Substantia nigra (tissue), 51 donors: ENCODE measurements at places on chromosomes 16 and 17.

DNA sequence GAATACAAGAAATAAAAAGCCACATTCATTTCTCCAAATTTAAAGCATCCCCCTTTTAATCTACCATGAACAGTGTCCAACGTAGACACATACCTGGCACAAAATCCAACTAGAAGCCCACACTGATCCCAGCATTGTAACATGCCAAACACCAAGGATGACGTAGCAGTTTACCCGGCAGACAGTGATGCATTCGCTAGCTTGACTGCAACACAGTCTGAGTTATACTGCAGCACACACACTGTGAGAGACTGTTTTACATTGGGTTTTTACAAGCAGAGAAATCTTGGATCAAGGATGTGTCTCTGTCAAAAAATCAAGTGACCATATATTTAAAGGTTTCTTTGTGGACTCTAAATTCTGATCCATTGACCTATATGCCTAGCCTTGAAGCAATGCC is 74.5 kb upstream of the C17orf78 start:
- no peak for DNase-seq

- no peak for DNase-seq
These were observed at the start of gene RAC3 for GRCh38 chr17:82031303-82031884. RAC3 (plus strand) TSS chr17:82031678; CDS start chr17:82031762, 84 bp downstream.

GRCh38 chr16:25709213-25709612 is 17.5 kb downstream of the HS3ST4 start:
- DNase-seq, result no peak

DNA sequence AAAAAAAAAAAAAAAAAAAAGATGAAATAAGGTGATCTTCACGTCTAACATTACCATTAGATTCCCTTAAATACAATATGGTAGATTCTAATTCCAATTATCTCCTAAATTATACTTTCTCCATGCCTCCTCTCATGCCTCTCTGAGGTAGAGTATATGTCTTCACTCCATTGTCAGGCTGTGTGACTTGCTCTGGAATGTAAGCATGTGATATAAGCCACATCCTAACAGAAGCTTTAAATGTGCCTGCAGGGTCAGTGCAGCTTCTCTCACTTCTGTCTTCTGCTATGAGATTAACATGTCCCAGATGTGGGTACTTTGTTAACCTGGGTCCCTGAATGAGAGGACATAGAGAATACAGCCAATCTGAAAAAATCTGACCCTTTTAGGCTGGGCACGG is 32.6 kb downstream of the MED13 start:
- no peak for DNase-seq

DNA sequence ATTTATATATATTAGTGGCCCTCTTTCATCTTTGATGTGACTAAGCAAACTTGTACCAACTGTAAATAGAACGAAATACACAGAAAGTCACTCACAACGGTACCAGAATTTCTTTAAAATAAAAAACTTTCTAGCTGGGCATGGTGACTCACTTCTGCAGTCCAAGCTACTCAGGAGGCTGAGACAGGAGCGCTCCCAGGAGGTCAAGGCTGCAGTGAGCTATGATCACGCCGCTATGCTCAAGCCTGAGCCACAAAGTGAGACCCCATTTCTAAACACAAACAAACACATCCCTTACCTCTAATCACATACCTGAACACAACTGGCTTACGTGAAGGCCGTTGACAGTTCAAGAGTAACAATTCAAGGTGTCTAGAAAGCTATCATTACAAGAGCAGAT is 29.7 kb downstream of the STAT5B start:
- no peak for DNase-seq

- no peak for DNase-seq
These were observed 10.3 kb downstream of the LYRM1 start for GRCh38 chr16:20910781-20911321.

DNA sequence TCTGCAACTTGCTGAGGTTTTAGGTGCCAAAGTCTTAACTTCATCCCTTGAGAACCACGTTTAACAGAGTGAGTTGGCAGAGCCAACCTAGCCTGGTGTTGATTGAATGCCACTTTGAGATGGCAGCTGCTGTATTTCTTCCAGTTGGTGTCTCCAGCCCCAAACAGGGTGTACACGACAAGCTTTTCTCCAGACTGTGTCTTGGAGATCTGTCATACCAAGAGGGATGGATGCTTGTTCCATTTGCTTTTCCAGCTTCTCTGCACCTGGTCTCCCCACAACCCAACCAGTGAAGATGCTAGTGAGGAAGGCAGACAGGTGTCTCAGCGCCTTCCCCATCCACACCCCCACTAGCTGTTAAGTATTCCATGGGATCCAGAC is 141.1 kb upstream of the HS3ST2 start:
- no peak for DNase-seq

DNA sequence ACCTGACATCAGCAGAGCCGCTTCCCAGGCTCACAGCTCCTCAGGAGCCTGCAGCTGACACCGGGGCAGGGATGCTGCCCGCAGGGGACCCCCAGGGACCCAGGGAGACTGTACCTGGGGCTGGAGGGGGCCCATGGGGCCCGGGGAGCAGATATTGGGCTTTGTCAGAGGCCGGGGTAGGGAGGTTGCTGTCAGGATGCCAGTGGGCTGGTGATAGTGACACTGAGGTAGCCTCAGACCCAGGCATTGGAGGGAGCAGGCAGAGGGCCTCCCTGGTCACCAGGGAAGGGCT is 15.1 kb downstream of the GSE1 start:
- no peak for DNase-seq

DNA sequence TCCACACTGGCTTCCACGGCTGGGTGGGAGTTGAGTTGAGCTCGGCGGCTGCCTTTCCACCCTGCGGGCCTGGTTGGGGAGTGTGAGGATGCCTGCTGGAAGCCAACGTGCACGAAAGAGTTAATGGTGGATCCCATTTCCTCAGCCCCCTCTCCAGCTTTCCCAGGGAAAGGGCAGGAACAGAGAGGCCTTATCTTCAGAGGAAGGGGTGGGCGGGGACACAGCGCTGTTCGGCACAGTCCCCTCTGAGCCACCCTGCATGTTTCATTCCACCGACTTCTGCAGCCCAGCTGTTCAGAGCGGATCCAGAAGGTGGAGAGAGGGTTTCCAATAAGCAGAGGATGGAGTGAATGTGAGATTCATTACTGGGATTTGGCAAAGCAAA is 295.3 kb downstream of the SEC14L1 start:
- DNase-seq, result no peak

- DNase-seq, result peak; percentile 26
These were observed 84.3 kb downstream of the BMERB1 start for GRCh38 chr16:15518381-15519351.

DNA sequence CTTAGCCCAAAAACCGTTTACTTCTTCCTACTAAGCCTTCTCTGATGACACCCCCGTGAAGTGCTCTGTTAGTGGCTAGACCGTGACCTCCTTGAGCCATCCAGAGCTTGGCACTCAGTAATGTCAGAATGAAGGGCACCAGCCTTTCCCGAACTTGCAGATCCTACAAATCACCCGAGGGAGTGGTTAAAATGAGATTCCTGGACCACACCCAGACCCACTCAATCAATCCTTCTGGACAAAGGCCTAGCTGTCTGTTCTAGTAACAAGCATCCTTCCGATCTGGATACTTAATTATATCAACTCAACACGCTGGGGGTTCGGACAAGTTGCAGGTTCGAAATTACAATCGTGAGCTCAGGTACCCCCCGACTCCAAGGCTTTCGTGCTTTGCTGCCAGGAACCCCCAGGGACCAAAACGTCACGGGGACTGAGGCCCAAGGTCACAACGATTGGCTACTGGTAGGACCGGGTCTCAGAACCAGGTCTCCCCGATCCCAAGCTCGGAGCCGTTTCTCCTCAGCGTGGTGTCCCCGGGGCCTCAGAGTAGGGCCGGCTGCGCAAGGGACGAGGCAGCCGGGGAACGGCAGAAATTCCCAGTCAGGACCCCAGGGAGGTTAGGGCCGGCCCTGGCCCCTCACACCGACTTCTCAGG is 527 bp downstream of the CIAPIN1 start:
- DNase-seq, result peak; percentile 49

DNA sequence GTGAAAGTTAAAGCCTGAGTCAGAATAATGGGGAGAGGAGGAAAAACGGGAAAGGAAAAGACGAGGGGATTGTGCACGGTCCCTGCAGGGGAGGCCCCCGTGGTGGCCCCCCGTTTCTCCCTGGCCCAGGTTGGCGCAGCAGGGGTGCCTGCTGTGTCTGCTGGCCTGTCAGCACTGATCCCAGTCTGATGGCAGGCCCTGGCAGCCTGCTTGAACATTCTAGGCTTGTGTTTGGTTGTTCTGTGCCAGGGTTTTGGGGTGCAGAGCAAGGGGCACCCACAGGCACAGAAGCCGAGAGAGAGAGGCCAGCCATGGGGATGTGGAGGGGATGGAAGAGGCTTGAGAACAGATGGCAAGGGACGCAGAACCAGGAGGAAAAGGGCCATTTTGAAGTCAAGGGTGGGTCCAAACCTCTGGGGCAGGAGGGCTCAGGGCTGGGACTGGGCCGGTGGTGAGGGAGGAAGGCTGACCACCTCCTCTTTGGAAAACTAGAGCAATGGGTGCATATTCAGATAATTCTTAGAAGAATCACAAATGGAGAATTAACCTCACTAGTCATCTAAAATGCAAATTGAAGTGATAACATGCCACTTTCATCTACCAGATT is 35.9 kb downstream of the TBX4 start:
- DNase-seq, result no peak

DNA sequence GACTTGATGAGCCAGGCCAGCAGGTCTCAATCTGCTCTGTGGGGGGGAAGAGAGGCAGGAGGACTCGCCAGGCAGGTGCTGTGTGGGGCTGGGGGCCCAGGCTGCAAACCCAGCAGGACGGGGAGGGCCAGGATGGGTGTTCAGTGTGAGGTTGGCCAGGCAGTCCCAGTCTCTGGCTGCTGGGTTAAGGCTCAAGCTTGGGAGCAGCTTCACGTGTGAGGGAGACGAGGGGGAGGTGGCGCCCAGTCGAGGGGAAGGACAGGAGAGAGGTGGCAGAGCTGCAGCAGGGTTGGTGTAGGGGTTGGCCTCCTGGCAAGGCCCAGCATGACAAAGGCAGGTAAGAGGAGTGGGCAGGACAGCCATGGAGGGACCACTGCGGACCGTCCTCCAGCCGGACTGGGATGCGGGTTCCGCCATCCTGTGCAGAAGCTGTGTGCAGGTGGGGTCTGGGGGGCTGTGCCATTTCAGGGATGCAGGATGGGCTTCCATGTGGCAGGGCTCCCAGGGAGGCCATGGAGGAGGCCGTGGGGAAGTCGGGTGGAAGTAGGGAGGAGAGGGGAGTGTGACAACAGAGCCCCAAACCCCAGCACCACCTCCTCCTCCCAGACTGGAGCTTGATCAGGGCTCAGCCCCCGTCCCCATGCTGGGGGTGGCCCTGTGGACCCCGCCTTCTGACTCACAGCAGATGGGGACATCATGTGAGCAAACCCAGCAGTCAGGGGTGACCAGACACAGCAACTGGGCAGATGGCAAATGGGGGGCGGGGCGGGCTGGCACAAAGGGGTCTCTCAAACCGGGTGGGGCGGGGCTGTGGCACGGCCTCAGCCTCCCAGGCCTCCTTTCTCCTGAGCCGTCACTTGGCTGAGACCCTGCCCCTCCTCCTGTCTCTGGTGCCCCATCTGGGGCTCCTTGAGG is 2.8 kb downstream of the ADGRG1 start:
- peak; percentile 54 for DNase-seq

GRCh38 chr17:45108595-45109521 is 23.5 kb downstream of the PLCD3 start:
- no peak for DNase-seq

DNA sequence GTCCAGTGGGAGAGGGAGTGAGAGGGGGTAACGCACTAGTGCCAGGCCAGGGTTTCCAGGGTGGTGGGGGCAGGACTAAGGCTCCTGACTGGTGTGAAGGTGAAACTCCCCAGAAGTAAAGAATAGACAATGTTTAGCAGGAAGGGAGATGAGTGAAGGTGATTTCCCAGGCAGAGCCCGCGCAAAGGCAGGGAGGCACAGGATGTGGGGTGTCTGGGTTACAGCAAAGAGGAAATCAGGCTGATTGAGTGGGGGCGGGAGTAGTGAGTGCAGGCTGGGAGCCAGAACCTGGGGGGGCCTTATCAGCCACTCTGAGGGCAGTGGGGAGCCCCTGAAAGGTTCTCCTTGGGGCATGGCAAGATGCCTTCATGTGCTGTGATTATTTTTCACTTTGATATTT is 167.5 kb downstream of the UTP18 start:
- DNase-seq, result no peak

DNA sequence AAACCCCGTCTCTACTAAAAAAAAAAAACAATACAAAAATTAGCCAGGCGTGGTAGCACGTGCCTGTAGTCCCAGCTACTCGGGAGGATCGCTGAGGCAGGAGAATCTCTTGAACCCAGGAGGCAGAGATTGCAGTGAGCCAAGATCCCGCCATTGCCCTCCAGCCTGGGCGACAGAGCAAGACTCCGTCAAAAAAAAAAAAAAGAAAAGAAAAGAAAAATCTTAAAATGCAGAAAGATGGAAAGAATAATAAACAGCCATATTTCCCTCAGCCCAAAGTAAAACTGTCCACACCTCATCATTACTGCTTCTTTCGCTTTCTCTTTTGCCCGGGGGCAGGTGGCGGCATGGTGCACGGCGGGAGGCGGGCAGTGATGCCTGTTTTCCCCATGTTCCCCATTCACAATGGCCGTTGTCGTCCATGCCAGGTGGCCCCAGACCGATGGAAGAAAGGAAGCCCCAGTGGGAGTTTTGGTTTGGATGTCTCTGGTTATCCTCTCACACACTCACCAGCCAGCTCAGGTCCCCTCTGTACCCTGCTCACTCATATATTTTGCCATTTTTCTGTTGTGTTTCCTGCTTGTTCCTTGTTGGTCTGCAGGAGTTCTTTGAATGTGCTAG is 37.0 kb upstream of the PEMT start:
- DNase-seq, result no peak

GRCh38 chr16:48225456-48225855 is 18.6 kb upstream of the LONP2 start:
- no peak for DNase-seq

DNA sequence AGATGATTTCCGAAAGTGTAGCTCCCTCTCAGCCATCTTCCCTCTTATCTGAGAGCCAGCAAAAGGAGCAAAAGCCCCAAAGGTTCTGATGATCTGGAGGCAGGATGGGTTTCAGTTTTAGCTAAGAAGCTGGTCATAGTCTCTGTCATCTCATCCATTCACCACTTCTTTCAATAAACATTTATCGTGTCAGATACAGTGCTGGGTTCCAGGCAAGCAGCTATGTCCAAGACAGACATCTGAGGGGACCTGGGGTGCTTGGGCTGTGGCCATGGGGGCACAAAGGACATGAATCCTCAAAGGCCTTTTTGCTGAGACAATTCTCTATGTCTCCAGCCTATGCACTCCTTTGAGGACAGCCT is 1.0 kb upstream of the ETV4 start:
- DNase-seq, result no peak

GRCh38 chr17:20981046-20981920 is 61.5 kb downstream of the USP22 start:
- DNase-seq, result no peak

- no peak for DNase-seq
These were observed 33.3 kb downstream of the PKD1L3 start for GRCh38 chr16:71966932-71967331.

- peak; percentile 75 for DNase-seq
These were observed at the start of gene CDH11 for GRCh38 chr16:65121870-65122723. CDH11 (minus strand) TSS chr16:65122063; CDS start chr16:65004869, 117,194 bp downstream.

GRCh38 chr17:28698253-28698941 is 13.3 kb downstream of the PROCA1 start:
- no peak for DNase-seq
